ENCODE measurements at places on chromosomes 16 and 17.

GRCh38 chr17:9181640-9182039 is 160.3 kb downstream of the NTN1 start:
- no peak for DNase-seq

DNA sequence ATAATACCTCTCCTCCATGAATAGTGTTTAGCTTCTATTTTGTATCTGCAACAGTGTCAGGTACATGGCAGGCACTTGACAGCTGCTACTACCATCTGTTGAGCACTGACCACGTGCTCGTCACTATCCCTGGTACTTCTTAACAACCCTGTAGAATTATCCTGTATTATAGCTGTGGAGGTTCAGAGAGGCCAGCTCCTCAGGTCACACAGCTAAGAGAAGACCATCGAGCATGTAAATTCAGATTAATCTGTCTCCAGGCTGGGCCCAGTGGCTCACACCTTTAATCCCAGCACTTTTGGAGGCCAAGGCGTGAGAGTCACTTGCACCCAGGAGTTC is 26.3 kb downstream of the WSB1 start:
- DNase-seq, result no peak

GRCh38 chr17:47686664-47687327 is 7.2 kb upstream of the TBKBP1 start:
- DNase-seq, result no peak

DNA sequence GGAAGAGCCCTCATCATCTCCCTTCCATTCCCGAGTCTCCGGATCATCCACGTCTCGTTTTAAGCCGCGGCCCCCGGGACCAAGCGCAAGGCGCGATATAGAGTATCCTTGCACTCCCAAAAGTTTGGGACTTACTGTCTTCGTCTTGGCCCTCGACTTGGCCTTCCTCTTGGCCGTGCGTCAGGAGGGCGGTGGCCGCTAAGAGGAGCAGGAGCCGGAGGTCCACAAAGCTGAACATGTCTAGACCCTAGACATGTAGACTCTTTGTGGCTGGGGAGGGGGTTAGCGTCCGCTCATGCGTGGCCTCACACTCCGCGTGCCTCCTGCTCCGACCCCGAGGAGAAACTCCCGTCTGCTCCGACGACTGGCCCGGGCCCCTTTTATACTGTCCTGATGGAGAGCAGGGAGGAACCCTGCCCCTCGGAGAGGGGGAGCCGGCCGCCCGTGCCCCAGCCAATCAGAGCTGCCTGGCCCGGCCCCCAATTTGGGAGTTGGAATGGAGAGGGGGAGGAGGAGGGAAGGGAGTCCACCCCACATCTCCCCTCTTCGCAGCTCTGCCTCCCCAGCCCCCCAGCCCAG is at the start of gene COL1A1:
Gene COL1A1, minus strand, starts transcription at position 356 of the 579 bp plus-strand sequence. Its CDS starts 118 bp downstream, at position 238.
- no peak for DNase-seq

- DNase-seq, result peak; percentile 24
These were observed 989 bp upstream of the DUSP14 start for GRCh38 chr17:37488607-37489196.

- DNase-seq, result no peak
These were observed 479.5 kb downstream of the TMEM114 start for GRCh38 chr16:8110572-8111514.

- DNase-seq, result no peak
These were observed 553.3 kb upstream of the CDH11 start for GRCh38 chr16:65675161-65675560.

DNA sequence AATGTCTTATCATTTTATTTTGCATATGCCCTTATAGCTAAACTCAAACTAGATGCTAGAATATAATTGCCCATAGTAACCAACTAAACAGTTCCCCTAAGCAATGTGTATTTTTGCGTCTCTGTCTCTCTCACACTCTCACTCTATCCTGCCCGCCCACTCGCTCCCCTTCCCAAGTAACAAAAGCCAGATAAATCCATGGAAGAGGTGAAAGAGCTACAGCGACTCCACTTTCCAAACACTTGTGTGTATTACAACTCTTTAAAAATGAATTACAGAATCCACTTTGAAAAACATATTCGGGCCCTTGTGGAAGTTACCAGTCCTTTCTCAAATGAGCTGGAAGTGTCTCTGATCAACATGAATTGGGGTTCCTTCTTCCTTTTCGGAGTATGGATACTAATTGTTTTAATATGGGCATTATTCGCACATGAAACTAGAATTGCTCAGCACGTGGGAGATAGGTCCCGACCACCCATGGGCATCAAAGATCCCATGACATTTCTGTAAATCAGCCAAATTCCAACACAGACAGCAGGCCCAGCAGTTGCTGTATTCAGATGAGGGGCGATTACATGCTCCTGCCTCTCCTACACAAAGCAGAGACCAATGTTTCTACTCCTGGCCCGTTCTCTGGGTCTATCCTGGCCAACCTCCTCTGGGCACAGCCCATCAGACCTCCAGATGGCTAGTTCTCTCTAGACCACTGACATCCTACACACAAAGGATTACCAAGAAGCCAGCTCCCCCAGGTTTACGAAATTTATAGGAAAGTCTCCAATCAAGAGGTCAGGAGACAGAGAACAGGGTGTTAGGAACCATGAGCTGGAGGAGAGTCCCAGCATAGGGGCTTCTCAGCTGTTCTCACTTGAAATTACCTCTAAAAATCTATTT is 121.5 kb downstream of the ZFHX3 start:
- no peak for DNase-seq

DNA sequence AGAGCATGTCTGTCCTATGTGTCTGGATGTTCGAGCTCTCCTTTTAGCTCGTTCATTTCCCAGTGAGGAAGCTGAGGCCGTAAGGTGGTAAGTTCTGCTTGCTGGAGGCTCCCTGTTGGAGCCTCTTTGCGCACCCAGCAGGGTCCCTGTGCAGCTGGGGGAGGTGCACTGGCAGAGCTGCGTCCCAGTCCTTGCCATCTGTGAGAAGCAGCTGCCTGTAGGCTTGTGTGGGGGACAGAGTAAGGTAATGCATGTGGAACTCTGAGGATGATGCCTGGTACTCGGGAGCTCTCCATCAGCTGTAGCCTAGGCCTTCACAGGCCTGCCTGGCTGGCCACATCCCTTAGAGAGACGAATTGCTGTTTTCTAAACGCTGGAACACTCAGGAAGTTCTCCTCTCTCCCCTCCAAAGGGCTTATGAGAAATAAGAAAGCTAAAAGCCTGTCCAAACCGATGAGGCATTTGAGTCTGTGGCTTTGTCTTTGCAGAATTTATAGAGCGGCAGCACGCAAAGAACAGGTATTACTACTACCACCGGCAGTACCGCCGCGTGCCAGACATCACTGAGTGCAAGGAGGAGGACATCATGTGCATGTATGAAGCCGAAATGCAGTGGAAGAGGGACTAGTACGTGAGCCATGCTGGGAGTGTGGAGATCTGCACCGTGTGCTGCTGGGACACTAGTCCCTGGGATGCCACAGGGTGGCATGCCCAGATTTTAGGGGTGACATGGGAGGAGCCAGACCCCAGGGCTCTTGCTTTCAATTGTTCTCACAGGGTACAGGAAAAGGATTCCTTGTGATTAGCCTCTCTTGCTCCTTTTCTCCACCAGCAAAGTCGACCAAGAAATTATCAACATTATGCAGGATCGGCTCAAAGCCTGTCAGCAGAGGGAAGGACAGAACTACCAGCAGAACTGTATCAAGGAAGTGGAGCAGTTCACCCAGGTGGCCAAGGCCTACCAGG is 1.6 kb downstream of the NDUFB10 start:
- no peak for DNase-seq

DNA sequence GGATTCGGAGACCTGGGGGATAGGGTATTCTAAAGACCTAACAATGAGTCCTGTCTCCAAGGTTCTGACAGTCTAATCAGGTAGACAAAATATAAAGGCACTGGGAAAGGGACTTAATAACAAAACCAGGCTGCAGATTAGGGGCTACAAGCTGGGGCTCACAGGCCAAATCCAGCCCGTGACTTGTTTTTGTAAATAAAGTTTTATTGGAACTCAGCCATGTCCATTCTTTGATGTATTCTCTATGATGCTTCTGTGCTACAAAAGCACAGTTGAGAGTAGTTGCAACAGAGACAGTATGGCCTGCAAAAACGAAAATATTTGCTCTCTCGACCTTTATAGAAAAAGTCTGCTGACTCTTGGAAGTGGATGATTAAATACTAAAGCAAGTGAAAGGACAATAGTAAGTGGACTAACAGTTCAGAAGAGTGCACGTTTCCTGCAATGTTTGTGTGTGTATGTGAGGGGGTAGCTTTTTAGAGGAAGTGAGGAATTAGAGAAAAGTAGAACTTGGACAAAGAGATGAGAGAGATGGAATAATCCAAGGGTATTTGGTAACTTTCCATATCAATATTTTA is 115.4 kb upstream of the ZFHX3 start:
- DNase-seq, result no peak

DNA sequence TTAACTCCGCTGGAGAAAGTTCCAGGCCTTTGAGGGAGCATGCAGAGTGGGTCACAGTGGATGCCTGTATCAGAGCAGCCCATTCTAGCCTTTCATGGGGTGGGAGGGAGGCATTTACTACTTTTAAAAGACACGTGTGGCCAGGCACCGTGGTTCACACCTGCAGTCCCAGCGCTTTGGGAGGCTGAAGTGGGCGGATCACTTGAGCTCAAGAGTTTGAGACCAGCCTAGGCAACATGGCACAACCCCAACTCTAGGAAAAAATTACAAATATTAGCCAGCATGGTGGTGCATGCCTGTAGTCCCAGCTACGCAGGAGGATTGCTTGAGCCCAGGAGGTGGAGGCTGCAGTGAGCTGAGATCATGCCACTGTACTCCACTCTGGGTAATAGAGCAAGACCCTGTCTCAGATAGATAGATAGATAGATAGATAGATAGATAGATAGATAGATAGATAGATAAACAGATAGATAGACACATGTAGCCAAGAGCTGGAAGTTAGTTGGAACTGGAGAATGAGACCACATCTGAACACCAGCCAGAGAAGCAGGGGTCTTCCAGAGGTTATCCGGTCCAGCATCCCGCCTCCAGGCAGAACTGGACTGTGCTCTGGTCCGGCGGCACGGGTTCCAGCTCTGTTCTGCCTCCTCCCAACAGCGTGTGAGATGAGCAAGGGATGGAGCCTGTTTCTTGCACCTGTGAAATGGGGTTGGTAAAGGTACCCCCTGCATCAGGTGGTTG is 3.6 kb downstream of the ADCY7 start:
- DNase-seq, result no peak

DNA sequence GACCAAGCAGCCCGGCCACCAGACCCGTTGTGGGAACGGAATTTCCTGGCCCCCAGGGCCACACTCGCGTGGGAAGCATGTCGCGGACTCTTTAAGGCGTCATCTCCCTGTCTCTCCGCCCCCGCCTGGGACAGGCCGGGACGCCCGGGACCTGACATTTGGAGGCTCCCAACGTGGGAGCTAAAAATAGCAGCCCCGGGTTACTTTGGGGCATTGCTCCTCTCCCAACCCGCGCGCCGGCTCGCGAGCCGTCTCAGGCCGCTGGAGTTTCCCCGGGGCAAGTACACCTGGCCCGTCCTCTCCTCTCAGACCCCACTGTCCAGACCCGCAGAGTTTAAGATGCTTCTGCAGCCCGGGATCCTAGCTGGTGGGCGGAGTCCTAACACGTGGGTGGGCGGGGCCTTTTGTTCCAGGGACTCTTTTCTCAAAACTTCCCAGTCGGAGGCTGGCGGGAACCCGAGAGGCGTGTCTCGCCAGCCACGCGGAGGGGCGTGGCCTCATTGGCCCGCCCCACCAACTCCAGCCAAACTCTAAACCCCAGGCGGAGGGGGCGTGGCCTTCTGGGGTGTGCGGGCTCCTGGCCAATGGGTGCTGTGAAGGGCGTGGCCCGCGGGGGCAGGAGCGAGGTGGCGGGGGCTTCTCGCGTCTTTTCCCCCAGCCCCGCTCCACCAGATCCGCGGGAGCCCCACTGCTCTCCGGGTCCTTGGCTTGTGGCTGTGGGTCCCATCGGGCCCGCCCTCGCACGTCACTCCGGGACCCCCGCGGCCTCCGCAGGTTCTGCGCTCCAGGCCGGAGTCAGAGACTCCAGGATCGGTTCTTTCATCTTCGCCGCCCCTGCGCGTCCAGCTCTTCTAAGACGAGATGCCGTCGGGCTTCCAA is at the start of gene SLC2A4:
Gene SLC2A4, plus strand, starts transcription at position 645 of the 879 bp plus-strand sequence. Its CDS starts 217 bp downstream, at position 862.
- peak; percentile 19 for DNase-seq

DNA sequence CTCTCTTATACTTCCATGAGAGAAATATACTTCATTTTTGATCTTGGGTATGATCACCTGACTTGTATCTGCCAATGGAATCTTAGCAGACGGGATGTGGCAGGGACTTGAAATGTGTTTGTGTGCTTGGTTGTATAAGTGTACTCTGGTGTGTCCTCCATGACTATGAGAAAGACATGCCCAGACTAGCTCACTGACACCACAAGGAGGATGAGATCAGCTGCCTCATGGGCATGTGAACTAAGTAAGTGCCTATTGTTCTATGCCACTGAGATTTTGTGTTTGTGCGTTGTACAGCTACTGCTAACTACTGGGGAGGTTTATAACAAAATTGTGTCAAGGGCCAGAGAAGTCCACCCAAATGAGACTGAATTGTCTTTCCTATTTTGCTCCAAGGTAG is 402.2 kb upstream of the SALL1 start:
- no peak for DNase-seq

DNA sequence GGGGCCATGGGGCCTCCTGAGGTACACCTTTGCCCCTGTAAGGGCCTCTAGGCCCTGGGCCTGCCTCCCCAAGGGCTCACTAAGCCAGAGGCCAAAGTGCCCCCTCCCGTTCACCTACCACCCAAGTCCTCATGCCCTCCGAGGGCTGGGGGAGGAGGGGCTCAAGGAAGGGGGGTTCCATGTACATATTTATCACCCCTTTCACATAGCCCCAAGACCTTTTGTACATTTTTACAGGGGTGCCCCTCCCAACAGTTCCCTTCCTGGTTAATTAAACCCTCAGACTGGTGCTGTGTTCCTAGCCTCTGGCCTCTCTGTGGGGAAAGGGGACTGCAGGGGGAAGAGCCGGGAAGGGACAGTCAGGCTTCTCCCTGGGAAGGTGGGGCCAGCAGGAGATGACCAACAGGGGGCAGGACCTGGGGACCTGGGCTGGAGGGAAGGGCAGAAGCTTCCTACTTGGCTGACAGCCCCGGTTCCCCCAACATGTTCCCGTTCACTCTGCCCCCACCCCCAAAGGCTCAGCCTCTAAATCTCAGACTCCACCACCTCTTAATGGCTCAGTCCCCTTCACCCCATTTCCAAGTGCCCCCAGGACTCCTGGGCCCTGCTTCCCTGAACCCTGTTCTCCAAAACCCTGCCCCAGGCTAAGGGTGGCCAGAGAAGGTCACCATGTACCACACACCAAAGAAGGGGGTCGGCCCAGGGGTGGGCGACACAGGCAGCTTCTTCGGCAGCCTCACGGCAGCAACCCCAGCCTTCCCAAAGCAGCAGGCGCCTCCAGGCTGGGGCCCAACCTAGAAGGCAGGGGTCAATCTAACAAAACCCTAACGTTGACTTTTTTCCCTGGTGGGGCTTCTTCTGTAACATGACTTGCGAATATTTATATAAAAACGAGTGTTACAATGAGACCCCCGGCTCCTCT is 11.9 kb downstream of the FBRS start:
- DNase-seq, result no peak

DNA sequence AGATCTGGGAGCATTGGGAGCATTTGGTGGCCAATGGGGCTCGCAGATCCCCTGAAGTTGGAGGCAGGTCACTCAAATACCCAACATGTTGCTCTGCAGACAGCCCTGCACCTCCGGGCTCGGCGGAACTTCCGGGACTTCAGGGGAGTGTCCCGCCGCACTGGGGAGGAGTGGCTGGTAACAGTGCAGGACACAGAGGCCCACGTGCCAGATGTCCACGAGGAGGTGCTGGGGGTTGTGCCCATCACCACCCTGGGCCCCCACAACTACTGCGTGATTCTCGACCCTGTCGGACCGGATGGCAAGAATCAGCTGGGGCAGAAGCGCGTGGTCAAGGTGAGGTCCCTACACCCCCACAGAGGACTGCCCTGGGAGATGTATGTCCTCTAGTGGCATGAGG is 16.4 kb downstream of the MVP start:
- DNase-seq, result no peak
